Iris pigment epithelial cell (primary cell): ENCODE measurements at places on chromosomes 4 and X.

DNA sequence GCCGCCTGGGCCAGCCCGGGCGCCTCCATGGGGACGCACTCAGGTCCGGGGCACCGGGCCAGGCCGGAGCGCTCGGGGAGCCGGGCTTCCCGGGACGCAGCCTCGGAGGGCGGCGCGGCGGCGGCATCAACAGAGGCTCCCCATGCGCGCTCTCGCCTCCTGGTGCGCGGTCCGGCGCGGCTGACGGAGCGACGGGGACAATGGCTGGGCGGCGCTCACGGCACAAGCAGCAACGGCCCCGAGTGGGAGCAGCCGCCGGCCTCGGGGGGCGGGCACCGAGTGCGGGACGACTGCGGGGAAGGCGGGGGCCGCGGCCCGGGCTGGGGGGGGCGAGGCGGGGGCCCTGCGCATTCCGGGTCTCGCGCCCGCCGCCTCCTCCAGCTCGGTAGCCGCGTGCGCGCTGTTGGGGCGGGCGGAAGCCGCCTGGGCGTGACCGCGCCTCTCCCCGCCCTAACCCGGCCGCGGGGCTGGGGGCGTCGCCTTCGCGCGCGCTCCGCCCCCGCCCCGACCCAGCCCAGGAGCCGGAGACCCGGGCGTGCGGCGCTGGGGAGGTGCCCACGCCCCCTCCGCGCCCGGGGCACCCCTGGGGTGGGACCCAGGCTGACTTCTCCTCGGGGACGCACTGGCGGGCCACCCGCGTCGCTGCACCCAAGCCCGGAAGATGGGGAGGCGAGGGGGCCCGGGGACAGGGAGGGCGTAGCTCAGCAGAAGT is at the start of gene PRKX:
Gene PRKX (minus strand): TSS at position 425 of the 712 bp plus-strand sequence. CDS start 396 bp downstream, at position 29.
- DNase-seq = peak; percentile 59

DNA sequence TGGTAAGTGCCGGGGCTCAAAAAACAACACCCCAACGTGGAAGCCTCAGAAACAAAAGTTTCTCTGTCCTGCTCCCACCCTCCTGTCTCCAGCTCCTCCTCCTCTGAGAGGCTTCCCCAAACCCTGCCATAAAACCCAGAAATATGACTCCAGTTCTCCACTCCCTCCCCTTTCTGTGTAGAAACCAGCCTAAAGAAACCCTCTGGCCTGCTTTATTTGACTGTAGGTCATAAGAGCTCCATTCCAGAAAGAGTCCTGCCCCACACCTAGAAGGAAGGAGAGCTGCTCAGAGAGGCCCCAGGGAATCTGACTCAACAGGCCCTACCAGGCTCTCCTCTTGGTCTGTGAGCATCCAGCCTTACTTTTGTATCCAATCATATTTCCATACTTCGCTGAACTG is 872 bp upstream of the S100P start:
- no peak for DNase-seq

GRCh38 chrX:13760426-13760825 is 25.9 kb downstream of the OFD1 start:
- no peak for DNase-seq

GRCh38 chr4:17260166-17260907 is 251.6 kb downstream of the QDPR start:
- DNase-seq = no peak

DNA sequence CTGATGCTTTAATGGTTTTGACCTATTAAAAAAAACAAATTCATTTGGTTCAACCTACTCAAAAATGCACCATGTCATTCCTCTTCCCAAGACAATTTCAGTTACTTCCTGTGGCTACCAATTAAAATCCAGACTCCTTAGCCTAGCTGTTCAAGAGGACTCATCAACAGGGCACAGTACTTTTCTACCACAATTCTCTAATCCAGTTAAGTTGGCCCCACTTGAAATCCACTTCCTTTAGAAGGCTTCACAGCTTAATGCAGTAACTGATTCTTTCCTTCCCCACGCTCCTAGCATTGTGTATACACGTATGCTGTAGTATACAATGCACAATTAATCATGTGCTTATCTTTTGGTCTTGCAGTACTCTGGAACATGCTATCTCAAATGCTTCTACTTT is 129.8 kb downstream of the UGT8 start:
- DNase-seq = no peak

DNA sequence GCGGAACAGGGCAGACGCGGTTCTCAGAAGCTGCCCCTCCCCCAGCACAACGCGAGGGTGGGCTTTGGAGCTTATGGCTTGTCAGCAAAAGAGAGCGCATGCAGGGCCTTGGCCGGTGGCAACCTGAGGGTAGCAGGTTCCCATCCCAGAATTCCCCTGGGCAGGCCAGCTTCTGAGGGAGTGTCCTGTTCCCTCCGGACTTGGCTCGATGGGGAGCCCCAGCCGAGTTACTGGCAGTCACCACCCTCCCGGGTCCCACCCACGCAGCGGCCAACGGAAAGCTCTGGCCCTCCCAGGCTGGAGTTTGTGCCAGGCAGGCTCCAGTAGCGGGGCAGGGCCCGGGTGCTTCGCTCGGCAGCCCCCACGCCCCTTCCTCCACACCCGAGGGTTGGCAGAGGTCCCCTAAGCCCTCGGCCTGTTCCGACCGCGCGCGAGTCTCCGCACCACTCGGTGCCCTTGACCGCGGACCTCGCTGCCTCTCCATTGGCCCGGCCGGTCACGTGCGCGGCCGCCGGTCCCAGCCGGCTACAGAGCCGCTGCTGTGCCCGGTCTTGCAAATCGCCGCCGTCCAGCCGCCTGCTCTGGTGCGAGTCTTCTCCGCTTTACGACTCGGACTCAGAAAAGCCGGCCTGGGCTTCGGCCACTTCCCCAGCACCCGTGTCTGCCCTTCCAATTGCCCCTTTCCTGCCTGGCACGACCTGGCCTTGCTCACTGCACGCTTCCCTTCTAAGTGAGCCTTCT is 20.9 kb upstream of the MTM1 start:
- peak; percentile 56 for DNase-seq

- peak; percentile 37 for DNase-seq
Observed at GRCh38 chr4:145716200-145716599, 36.3 kb downstream of the C4orf51 start.

- no peak for DNase-seq
Observed at GRCh38 chr4:184529283-184529682, 54.9 kb upstream of the IRF2 start.

- peak; percentile 74 for DNase-seq
Observed at GRCh38 chr4:158172261-158173258, at the start of gene GASK1B. GASK1B (minus strand) TSS chr4:158173025; CDS start chr4:158171375, 1,650 bp downstream.

- DNase-seq = peak; percentile 20
Observed at GRCh38 chr4:3291969-3292570, 751 bp upstream of the RGS12 start.

GRCh38 chr4:104829761-104830160 is 316.9 kb upstream of the TET2 start:
- no peak for DNase-seq

GRCh38 chrX:78104447-78105176 is 564 bp downstream of the PGK1 start:
- DNase-seq = peak; percentile 51

- DNase-seq = peak; percentile 89
Observed at GRCh38 chrX:134718105-134718965, 60.1 kb upstream of the PLAC1 start.

DNA sequence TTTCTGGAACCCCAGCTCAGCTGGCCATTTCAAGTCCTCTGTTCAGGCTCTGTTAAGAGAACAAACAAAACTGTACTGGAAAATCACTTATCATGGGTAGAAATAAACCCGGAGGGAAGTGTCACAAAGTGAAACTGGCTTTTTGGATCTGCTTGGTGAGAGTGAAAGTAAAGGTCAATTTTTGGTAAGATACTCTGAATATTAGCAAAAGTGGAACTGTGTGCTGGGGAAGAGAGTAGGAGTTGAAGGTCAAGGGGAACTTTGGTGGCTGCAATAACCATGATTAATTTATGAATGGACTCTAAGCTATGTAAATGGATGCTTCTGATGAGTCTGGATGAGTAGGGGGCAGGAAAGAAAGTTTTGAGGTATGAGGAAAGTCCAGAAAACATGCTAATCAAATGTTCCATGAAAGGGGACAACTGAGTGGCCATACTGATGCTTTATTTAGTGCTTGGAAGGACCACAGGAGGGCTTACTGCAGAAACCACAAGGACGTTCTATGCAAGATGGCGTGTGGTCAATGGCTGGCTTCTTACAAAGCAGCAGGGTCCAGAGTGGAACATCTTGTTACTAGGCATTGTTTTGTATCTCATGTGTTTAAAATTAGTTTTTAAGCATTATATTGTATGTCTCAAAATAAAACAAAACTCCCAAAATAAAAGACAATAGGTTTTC is 36.8 kb upstream of the TNIP3 start:
- no peak for DNase-seq

DNA sequence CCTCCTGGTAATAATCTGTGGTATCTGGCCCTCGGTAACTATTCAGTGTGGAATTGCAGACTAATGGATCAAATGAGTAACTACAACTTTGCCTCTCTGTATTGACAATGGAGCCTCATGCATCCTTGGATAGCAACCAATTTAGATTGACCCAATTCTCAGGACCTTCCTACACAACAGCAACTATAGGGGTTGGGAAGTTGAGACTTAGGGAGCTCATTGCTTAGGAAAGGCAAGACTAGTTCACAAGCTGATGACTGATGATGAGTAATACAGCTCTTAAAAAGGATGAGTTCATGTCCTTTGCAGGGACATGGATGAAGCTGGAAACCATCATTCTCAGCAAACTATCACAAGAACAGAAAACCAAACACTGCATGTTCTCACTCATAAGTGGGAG is 47.5 kb upstream of the KLHL13 start:
- DNase-seq = peak; percentile 10

GRCh38 chrX:9258421-9259104 is 206.3 kb upstream of the TBL1X start:
- DNase-seq = no peak

- no peak for DNase-seq
Observed at GRCh38 chr4:94744850-94745249, 12.9 kb upstream of the BMPR1B start.

- no peak for DNase-seq
Observed at GRCh38 chrX:124254611-124255010, 77.8 kb upstream of the TEX13D start.

GRCh38 chr4:184757810-184758209 is 23.9 kb upstream of the CENPU start:
- no peak for DNase-seq

- DNase-seq = peak; percentile 39
Observed at GRCh38 chr4:82891707-82892466, 934 bp upstream of the SEC31A start.

GRCh38 chr4:34767407-34767806 is 1476.9 kb downstream of the ARAP2 start:
- no peak for DNase-seq

DNA sequence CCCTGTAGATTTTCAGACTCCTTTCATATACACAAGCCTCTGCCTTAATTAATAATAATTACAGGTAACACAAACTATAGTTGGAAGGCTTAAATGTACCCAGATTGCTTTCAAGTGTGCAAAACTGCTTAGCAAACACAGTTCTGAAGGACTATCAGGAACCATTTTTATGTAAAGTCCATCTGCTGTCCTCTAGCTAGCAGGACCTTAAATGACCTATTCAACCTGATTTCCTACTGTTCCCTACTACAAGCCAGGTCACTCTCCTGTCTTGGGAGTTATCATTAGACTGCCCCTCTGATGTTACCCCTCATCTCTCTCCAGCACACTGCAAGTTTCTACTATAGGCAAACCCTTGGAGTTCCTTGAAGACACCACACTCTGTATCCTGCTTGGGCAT is 157.3 kb downstream of the GBA3 start:
- no peak for DNase-seq

DNA sequence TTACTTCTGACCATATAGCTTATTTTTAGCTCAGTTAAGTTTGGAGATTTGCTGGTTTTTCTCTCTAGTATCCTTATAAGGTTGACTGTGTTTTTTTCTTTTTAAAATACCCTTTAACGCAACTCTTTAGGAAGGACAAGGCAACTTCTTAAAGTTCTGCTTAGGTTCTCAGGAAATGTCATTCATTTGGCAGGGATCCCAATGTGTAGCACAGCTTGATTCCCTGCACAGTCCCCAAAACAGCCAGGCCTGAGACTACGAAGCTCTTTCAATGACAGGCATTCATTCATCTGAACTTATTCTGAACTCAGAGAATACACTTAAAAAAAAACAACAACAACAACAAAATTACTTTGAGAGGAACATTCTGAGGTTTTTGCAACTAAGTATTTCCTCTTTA is 1765.8 kb downstream of the PCDH7 start:
- no peak for DNase-seq

DNA sequence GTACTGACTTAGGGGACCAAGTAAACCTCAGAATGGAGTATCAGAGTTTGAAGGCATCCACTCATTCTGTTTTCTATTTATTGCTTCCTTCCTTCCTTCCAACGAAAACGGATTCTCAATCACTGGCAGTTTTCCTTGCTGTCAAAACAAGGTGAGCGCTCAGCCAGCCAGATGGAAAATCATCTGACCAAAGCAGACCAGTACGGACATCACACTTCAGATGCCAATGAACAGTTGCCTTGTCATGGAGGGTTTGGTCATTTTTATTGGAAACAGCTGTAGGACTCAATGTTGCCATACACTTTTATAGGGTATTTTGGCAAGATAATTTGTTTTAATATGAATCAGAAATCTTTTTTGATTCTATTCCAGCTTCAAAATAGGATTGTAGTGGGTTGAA is 16.6 kb downstream of the GEMIN8 start:
- peak; percentile 5 for DNase-seq

- no peak for DNase-seq
Observed at GRCh38 chr4:37699868-37700481, 13.8 kb upstream of the RELL1 start.
